ENCODE measurements at places on chromosomes 7 and 10. TPM values are rescaled to one million over a fixed set of nuclear protein-coding genes. Genes with fewer than 3 reads are reported as not detected.

DNA sequence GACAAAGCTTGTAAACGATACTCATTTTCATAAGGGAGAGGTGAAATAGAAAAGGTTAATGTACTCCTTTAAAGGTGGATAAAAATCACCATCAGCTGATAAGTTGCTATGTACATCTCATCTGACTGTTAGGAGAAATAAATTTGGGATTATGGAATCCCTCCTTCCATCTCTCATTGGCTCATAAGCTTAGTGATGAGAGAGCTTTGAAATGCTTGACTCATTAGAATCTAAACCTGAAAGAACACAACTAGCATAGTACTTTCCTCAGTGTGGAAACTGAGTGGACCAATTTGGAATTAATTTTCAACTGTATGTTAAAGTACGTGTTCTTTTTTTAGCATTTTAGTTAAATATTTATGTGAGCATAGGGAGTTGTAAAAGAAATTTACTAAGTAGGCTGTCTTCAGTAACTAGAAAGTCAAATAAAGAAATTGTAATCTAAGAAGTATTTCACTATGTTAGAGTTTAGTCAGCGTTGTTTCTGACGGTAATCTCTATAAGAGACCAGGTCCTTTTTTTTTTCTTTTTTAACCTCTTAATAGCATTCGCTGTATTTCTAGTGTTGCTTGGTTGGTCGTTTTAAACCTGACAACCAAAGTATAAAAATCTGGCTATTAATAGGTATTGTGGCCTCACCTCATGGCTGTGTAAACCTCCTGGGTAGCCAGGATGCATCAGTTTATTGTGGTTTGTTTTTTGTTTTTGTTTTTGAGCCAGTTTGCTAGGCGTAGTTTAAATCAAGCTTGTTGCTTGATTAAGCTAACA is 34.4 kb downstream of the FHIP2A start:
- DNase-seq: no peak

- DNase-seq: no peak
Measured at GRCh38 chr10:125734823-125735222, 15.3 kb downstream of the EDRF1 start.

The FAM237B gene
- not detected for total RNA-seq

DNA sequence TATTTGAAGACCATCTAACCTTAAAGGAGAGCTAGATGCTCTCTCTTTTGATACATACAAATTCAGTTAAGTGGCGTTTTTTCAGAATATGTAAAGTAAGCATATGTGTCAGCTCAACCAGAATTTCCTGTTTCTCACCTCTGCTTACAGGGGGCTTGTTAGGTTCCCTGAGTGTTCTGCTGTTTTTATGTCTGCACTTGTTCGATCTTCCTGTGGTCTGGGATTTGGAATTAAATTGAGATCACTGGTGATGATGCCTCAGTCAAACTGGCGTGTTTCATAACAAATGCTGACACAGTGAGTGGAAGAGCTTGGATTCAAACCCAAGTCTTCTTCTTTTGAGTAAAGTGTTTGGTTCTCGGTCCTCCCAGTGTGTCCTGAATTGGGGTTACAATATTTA is 348.3 kb upstream of the AKR1E2 start:
- DNase-seq: no peak

- no peak for DNase-seq
Measured at GRCh38 chr10:8392216-8392615, 337.7 kb downstream of the GATA3 start.

- no peak for DNase-seq
Measured at GRCh38 chr7:19623676-19624075, 85.2 kb downstream of the POLR1F start.

DNA sequence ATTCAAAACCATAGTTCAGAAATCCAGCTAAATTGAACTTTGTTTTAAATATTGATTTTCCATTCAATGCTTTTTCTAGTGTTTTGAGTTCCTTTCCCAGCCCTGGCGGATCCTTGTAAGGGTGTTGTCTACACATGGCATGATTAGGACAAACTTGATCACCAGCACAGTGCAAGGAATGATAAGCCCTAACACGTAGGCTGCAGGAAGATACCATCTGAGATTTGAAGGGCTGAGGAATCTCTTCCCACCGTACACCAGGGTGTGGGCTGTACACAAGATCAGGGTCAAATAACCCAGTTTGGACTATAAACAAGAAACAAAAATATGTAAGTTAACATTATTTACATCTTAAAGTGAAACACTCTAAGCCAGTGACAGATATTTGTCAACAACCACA is 27.4 kb downstream of the STEAP4 start:
- no peak for DNase-seq

DNA sequence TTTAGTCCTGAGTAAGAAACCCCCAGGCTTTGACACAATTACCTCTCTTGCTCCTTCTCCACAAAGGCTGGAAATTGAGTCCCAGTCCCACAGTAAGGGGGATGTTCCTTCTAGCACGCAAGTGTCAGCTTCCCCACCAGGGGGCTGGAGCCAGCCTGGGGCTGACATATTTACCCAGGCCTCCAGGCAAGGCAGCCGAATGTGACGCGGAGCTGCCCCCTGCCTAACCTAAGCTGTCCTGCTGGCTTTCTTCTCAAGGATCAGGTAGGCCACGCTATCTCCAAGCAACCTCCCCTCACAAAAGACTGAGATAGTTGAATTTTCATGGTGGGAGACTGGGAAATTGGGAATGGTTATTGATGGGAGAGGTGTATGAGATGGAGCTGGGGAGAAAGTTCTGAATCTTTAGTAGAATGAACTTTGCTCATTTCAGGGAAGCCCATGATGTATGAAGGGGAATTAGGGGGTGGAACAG is 19.2 kb upstream of the BMPER start:
- DNase-seq: peak; percentile 29

GRCh38 chr10:96712662-96713271 is 7.5 kb downstream of the PIK3AP1 start:
- DNase-seq: no peak

GRCh38 chr7:14073988-14074387 is 84.5 kb upstream of the ETV1 start:
- DNase-seq: no peak

- peak; percentile 48 for DNase-seq
Measured at GRCh38 chr10:15744217-15744865, 24.6 kb upstream of the ITGA8 start.

DNA sequence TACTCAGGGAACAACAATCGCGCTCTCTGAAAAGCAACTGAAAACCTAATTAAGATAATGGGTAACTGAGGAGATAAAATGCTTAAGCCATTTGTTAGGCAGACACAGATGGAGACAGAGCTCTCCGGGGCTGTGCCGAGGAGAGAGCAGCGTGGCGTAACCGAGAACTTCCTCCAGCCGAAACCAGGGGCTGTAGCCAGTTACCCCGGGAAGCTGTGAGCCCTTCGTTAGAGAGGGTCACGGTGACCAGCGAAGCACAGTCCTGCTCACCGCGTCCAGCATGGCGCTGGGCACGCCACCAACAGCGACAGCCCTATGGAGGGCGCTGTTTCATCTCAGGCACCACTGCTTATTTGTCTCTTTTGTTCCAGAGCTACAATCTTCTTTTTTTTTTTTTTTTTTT is 16.1 kb downstream of the PAPOLB start:
- DNase-seq: peak; percentile 14

DNA sequence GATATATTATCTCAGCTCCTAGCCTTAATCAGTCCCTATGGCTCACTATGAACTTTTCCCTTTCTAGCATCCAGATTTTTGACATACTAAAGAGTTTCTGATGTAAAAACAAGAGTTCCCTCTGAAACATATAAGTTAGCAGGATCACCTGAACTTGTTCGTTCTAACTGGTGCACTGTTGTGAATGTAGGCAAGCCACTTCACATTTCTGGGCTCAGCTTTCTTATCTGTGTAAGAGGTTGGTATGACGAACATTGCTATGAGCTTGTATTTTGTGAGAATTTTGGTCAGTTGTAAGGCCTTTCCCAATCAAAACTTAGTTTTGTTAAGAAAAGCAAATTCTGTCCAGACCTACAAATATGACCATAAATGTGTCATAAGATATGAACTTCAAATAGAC is 46.1 kb downstream of the MAGI2 start:
- DNase-seq: no peak

DNA sequence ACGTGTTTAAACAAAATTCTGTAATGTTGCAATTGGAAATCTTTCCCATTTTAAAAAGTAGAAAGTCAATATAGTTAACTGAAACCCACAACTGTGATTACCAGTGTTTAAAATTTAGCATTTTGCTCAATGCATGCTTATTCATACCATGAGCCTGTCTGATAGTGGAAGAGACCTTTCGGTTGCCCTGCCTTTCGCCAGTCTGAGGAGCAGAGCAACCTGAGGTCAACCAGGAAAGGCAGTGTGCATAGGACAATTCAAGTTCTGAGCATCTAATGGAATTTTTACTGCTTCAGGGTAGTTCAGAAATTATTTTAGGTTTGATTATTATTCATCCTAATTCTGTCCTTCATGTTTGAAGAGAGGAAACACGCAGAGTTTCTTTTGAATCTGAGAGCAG is 100.8 kb downstream of the CUBN start:
- no peak for DNase-seq

DNA sequence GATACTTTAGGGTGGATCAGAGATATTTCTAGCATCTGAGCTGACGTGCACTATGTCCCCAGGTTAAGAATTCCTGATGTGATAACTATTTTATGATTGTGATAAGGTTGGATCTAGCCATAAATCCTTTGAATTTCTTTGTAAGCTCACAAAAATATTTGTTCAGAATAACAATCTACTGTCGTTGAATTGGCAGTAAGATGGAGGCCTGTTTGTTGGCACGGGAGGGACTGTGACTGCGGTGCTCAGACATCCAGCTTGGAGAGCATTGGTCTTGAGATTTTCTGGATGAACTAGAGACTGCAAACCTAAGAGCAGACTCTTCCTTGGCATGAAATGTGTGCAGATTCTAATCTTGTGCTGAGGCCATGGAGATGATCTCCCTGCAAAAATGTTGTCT is 131.1 kb downstream of the LRRC4 start:
- DNase-seq: no peak

The C10orf67 gene
- 0.68 TPM for total RNA-seq

- peak; percentile 58 for DNase-seq
Measured at GRCh38 chr10:125001313-125002046, 59.6 kb downstream of the ZRANB1 start.

GRCh38 chr7:69403169-69403568 is 195.1 kb upstream of the AUTS2 start:
- DNase-seq: peak; percentile 24

GRCh38 chr7:1026721-1027161 is 17.6 kb upstream of the GPR146 start:
- no peak for DNase-seq

DNA sequence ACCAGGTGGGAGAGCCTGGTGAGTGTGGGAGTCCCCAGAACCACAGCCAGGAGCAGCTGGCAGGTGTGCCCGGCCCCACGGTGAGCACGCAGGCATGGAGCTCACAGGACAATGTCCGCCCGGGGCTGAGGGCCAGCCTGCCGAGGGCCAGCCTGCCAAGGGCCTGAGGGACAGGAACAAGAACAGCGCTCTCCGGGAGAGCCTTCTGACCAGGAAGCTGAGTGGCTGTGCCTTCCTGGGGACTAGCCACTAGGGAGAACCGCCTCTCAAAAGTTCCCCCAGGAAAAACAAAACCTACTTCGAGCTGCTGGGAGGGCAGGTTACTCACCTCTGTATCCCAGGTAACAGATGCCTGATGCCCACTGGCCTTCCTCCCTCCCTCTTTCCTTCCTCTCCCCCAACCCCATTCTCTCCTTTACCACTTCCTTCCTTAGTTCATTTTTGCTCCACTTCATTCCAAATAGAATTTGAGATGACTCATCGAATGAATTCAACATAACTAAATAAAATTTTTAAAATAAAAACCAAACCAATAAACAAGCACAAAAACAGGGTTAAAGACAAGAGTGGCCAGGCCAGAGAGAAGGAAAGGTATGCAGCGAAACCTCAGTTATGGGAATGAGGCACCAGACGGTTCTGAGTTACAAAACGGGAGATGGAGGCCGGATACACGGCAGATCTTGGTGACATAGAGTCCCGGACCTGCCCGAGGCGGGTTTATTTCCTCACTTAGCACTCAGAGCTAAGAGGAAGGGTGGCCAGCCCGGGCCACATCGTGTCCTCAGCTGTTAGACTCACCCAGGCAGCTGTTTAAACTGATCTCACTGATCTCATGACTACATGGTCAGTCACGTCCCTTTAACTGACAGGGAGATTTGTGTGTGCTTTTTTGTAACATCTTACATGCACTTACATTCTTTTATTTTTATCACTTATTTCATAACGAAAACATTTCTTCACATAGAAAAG is 128.5 kb downstream of the TNS3 start:
- peak; percentile 78 for DNase-seq

GRCh38 chr7:36957620-36958019 is 233.3 kb upstream of the AOAH start:
- no peak for DNase-seq

The SRRM3 gene
- 0.83 TPM for total RNA-seq

DNA sequence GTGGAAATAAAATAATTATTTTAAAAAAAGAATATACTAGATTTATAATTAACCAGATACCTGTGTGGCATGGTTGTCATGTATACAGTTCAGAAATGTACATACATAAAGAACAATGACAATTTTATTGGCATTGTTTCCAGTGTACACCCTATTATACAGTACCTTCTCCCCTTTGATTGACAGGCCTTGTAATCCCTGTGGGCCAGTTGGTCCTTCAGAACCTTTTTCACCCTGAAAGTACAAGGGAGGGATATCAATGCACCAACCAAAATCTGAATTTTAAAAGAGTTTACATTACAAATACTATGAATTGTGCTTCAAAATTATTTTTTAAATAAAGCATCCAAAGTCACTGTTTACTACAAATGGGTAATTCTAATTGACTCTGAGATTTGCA is 61.2 kb downstream of the COL28A1 start:
- DNase-seq: no peak

The CPEB3 gene
- total RNA-seq: 4.3 TPM

GRCh38 chr7:43639858-43640491 is 57.1 kb downstream of the STK17A start:
- DNase-seq: peak; percentile 88

DNA sequence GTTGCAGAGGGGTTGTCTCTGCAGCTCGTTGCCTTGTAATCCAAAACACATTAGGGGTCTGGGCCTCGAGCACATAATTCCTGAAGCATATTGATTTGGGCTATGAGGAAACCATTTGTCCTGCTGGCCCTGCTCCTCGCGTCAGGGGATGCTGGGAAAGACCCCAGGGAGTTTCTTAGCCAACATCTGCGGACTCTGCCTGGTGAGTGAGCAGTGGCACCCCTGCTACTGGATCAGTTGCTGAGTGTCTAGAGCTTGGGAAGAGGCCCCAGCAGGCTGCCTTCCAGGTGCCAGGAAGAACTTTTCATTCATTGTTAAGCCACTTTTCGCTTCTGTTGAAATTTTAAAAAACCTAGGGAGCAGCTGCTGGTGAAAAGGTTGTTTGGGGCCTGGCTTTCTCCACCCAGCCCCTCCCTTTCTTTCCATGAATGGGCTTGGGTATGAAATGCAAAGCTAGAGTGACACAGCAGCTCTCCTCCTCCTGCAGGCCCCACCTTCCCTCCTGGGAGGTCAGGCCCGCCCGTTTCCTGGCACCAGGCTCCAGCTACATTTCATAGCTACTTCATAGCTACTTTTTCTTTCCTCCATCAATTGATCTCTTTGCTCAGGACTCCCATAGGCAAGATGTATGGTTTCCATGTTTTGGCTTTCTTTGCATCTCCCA is 26.8 kb downstream of the TACR2 start:
- DNase-seq: no peak
